ENCODE measurements at places on chromosomes 3 and 15.

DNA sequence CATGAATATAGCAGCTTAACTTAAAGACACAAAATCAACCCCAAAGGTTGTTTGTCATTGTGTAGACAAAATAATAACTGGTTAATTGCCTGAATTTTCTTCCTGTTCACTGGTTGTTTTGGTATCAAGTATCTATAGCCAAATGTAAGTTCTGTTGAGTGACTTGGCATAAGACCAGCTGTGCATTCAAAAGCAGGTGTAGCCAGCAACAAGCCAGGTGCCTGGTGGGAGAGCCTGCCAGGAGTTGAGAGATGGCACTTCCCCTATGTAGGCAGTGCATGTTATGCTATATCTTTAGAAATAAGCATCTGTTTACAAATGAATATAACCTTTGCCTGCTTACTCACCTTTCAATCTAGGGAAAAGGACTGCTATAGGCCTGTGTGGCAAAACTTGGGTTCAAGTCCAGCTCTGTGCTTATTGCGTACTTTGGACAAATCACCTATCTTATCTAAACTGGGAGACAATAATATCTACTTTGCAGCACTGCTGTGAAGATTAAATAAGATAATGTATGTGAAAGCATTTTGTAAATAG, 84.9 kb upstream of the TBL1XR1 start:
- no peak for DNase-seq

- peak; percentile 42 for DNase-seq
Measured at GRCh38 chr3:132641837-132642538, 17.6 kb downstream of the ACAD11 start.

GRCh38 chr15:81133782-81134461, at the start of gene CFAP161:
CFAP161 (plus strand) TSS chr15:81134270; CDS start chr15:81134330, 60 bp downstream.
- peak; percentile 2 for DNase-seq

DNA sequence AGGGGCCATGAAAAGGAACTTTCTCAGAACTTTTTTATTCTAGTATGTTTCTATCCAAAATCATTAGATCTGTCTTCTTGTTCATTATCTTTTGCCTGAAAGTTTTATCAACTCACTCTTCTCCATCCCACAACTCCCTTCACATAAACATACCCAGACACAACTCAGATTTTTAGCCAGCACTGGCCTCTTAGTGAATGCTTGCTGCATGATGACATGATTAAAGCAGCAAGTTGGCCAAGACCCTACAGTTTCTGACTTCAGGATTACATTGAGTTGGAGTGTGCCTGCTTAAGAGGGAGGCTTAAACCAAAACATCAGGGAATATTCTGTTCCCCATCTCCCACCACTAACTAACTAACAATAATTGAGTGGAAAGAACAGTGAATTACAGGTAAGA, 38.1 kb downstream of the PLSCR2 start:
- DNase-seq = no peak

DNA sequence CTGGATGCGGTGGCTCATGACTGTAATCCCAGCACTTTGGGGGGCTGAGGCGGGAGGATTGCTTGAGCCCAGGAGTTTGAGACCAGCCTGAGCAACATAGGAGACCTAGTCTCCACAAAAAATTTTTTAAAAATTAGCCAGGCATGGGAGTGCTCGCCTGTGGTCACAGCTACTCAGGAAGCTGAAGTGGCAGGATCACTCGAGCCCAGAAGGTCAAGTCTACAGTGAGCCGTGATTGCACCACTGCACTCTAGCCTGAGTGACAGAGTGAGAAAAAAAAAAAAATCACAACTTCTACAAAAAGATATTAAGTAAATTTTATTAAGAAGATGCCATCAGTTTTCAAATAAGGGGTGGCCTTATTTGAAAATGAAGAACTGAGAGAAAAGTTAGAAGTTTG, 11.9 kb upstream of the PLA2G4D start:
- no peak for DNase-seq

DNA sequence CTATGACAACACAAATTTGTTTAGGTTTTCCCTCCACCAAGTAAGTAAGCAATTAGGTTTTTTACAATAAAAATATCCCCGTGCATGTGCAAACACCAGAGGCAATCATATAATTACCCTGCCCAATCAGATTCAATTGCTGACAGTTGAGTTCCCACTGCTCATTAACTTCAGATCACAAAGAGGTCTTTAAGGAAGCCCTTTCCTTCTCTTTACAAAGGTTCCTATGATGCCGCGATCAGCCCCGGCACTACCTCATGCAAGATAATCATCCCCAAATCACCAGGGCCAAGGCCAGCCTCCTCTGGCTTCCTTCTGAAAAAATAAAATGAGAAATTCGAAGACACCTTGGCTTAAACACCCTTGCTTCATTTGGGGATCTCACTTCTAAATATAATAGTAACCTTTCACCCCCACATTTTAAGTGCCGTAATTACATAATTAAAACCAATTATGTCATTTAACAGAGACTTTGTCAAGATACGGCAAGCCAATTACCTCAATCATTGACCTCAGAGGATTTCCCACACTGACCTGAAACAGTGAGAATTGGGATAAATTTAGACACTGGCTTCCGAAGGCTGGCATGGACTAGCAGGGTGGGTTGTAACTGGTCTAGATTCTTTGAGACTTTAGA, 121.3 kb upstream of the WNT5A start:
- DNase-seq = no peak

GRCh38 chr15:97567411-97567810, 393.1 kb upstream of the ARRDC4 start:
- DNase-seq = no peak

DNA sequence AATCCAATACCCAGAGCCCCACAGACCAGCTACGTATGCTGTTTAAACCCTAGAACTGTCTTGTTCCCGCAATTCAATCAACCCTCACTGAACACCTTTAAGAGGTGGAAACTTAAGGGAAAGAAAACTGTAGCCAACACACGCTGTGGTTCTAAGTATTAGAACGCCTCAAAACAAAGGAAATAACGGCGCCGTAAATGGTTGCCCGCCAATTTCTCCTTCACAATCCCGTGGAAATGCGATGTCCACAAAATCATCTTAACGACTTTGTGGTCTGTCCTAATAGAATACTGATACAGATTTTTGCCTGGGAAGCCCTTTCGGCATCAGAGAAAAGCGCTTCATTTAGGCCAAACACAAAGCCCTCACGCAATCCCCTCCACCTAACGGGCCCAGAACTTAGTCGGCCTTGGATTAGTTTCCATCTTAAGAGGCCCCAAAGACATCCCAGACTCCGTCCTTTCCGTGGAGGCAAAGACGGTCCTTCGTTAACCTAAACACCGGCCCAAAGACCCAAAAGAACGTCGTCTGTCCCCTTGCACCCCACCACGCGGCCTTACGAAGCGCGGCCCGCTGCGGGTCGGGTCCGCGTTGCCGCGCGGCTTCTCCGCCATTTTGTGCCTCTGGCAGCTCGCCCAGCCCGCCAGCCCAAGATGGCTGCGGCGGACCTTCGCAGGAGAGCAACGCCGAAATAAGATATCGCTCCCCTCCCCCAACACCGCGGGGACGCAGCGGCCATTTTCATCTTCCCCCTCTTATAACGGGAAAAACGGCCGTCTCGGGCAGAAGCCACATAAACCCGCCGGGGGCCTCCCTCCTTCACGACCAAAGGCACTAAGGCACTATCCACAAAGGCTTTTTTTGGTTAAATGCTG, 763 bp downstream of the TRA2B start:
- peak; percentile 87 for DNase-seq

- no peak for DNase-seq
Measured at GRCh38 chr3:32421991-32422859, 30.6 kb downstream of the CMTM7 start.

Data from CD4-positive, alpha-beta T cell treated with Interleukin-12 subunit alpha and Interleukin-12 subunit beta, for 1 hour (primary cell).